Stimulated activated CD4-positive, alpha-beta T cell treated with anti-CD3 and anti-CD28 coated beads, Interleukin-4, amount 100 ng/mL, for 1 hour (primary cell): ENCODE measurements at places on chromosomes 13 and 19.

GRCh38 chr19:49335071-49335783, at the start of gene CD37:
TSS of gene CD37 (plus strand) at chr19:49335406. CDS start at chr19:49335541, 135 bp downstream.
- peak; percentile 55 for DNase-seq

DNA sequence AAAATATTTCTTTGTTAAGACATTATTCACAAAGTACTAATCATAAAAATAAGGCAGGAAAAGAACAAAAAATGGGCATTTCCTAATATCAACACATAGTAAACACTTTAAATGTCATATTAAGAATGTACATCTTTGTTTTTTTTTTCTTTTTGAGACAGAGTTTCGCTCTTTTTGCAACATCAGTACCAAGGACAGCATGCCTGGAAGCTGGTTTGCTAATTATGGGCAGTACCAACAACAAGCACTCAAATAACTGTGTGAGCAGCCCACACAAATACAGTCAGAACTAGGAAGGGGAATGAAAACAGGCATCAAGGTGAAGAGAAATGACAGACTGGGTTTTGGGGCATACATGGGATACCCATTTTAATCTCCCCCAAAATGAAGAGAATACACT, 788.0 kb upstream of the SLITRK1 start:
- DNase-seq = no peak

GRCh38 chr13:31767175-31767900, 28.0 kb downstream of the RXFP2 start:
- no peak for DNase-seq

DNA sequence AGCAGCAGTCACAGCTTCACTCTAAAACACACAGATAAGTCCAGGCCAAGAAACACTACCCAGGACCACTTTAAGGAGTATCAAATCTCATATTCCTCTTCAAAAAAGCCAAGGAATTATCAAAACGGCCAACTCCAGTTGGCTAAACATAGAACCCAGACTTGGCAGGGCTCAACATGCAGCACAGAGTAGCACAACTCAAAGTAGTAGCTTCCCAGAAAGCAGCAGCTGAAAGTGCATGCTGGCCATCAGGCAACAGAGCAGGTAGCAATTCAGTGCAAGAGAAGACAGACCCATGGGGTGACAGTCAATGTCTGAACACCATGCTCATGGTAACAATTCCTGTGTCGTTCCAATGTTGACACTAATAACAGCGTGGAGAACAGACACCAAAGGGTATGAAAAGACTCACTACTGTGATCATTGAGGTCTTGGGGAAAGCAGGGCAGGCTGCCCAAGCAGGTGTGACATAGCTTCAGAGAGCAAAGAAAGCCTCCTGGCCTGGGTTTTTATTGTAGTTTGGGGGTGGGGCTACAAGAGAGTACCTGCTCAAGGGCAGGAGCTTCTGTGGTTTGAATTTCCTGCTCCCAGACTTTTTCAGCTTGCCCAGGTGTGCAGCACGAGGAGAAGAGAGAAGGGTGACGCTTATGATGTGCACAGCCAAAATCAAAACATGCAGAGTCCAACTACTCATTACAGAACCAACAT, 6.2 kb downstream of the ZNF709 start:
- DNase-seq = no peak
